Cortex of kidney (tissue), 1 donor: ENCODE measurements at places on chromosomes 11 and 22.

GRCh38 chr11:131614631-131615030, 244.2 kb downstream of the NTM start:
- no peak for DNase-seq

GRCh38 chr11:7599209-7599608, 74.1 kb downstream of the CYB5R2 start:
- DNase-seq = no peak

DNA sequence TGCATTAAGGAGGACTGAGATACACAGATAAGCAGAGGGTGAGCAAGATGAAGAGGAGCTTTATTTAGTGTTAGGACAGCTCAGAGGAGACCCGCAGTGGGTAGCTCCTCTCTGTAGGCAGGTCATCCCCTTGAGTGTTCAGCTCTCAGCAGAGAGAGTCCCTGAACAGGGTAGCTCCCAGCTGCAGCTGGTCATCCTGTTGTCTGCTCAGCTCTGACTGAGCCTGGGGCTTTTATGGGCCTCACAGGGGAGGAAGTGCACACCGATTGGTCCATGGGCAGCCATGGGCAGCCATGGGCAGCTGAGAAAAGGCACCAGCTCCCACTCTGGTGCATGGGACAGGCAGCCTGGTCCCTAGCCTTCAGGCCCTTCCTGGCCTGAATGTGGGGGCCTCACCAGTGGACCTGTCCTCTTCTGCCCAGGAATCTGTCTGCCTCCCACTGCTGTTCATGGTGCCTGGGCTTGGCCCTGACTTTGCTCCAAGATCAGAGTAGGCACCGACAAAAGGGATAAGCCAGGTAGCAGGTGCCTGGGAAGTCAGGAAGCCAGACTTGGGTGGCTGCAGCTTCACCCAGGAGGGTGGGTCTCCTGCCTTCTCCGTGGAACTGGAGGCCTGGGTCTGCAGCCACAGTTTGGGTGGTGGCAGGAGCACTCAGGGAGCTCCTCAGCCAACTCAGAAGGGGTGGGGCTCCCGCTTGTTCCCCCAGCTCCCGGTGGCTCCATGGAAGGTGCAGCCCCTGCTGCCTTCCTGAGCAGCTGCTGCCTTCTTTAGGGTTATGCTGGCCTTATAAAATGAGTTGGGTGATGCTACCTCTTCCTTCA, 54.7 kb downstream of the MYEOV start:
- no peak for DNase-seq

GRCh38 chr11:13421561-13421960, 41.5 kb downstream of the BTBD10 start:
- no peak for DNase-seq

GRCh38 chr11:70816156-70816678, 417.9 kb downstream of the CTTN start:
- no peak for DNase-seq

DNA sequence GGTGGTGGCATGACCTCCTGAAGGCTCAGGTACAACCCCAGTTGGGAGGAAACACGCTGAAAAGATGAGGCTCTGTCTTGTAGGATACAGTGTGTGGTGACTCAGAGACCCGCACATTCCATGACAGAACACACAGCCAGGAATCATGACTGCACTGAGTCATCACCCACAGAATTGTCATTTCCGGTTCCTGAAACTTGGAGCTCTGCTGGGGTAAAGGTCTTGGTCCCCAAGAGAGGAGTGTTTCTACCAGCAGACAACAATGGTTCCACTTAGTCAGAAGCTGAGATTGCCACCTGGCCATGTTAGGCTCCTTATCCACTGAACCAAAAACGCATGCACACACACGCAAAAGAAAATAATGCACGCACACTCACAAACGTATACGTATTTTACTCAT, 31.5 kb upstream of the CYB5R3 start:
- no peak for DNase-seq

GRCh38 chr22:26589367-26589844, 526 bp downstream of the TPST2 start:
- no peak for DNase-seq

DNA sequence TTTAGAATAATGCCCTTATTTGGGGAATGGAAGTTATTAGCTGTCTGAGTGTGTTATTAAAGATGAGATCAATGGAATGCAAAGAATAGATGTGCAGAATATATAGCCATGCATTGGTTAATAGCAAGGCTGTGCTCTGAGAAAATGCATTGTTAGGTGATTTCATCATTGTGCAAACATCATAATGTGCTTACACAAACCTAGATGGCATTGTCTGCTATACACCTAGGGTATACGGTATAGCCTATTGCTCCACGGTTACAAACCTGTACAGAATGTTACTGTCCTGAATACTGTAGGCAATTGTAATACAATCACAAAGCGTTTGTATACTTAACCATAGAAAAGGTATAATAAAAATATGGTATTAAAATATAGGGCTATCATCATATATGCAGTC, 25.5 kb downstream of the SLC5A12 start:
- no peak for DNase-seq

DNA sequence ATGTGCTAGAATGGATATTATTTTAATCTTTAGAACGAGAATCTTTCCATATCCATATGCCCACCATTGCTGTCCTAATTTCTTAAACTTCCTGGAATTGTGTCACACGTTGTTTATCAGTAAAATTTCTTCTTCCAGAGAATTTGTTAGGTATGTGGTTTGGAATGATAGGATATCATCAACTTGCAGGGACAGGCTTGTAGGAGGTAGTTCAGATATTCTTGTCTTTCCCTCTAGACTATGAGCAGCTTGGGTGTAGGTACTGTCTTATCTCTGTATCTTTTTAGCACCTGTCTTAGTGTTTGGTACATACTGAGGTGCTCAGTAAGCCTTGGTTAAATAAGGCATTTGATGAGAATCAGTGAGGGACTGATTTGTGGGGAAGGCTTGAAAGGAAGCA, 3.4 kb downstream of the CTNND1 start:
- no peak for DNase-seq

DNA sequence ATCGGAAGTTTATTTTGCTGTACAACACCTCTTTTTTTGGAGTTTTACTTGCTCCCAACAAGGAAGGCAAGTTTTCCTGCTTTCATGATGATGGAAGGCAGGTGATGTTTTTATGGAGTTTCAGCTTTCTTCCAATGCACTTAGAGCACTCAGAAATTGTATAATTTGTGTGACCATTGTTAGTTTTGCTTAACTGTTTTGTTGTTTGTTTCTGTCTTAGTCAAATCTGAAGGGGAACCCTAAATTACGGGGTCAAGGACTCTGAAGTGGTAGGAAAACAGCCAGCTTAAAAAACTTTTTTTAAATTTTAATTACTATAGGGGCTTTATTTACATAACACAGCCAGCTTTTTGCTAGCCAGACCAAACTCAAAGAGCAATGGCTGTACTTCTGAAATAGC, 14.7 kb downstream of the APOL6 start:
- DNase-seq = no peak

DNA sequence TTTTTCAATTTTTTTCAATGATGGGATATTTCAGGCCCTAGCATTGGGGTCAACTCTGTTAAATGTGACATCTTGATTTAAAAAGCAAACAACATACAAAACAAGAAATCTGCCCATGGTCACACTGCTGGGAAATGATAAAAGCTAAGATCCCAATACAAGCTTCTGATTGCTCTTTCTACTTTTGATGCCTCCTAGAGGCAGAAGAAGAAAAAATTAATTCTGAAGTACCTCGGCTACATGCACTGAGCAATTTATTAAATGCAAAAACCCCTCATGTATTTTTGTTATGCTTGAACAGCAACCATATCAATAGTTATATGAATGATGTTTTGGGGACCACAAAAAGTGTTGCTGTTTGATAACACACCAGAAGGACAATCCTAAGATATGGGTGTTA, 342.1 kb upstream of the NARS2 start:
- DNase-seq = no peak

- DNase-seq = no peak
These were observed 11.3 kb downstream of the MUC5B start for GRCh38 chr11:1234054-1234720.

DNA sequence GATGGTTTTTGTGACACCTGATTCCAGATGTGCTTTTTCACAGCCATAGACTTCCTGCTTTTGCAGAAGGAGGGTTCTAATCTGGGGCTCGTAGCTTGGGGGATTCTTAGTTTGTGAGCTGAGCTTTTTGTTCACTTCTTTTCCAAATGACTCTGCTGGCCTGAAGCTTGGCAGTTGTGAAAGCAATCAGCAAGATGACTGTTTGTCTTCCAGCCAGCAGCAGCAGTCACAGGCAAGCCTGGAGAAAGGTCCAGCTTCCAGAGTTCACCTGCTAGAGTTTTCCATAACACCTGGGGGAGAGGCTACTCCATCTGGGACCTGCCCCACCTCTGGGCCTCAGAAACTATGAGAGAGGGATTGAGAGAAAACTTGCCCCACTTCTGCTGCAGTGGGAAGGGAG, 4.1 kb downstream of the MARK2 start:
- DNase-seq = no peak

DNA sequence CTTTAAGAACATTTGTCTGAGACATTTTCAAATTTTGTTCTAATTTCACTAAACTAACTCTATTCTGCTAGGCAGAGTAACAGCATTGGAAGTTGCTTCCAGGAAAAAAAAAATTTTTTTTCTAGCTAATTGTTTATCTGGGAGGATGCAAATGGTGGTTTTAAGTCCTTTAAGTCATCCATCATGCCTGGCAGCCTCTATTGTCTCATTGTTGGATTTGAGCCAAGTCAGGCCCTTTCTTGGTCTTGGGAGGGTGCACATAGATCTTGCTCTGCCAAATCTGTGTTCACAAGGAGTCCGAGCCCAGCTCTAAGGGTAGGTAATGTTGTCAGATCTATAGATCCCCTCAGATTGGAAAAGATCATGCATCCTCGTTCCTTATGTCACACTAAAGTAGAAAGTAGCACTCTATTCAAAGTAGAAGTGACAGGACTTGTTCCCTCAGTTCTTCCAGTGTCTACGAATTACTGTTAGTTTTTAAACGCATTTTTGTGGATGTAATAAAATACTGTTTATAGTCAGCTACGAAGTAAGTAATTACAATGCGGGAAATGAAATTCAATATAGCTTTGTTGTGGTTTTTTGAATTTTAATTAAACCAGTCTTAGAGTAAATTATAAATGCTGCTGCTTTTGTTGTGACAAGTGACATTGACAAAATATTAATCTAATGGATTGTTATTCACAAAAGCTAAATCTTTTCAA, 166.0 kb upstream of the RASSF10 start:
- DNase-seq = no peak

DNA sequence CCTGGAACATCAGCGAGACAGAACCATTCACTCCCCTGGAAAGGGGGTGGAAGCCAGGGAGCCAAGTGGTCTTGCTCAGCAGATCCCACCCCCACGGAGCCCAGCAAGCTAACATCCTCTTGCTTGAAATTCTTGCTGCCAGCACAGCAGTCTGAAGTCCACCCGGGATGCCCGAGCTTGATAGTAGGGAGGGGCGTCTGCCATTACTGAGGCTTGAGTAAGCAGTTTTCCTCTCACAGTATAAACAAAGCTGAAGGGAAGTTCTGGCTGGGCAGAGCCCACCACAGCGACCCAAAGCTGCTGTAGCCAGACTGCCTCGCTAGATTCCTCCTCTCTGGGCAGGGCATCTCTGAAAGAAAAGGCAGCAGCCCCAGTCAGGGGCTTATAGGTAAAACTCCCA, 764.8 kb upstream of the LUZP2 start:
- DNase-seq = no peak

DNA sequence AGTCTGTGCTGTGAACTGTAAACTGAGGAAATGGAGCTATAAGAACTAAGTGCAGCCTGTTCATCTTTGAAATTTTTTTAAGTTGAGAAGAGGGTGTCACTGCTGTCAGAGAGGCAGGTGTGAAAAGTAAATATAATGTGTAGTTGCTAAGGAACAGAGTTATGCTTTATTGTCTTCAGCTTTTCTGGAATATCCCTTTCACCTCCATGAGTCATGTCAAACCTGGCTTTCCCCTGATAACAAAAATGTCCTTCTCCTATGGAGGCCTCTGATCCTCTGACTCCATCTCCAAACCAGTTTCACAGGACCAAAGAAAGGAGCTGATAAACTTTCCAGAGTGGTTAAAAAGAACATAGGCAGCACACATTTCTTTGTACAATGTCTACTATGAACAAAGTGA, 12.8 kb upstream of the MUC15 start:
- DNase-seq = no peak

- no peak for DNase-seq
These were observed 664 bp downstream of the DDB2 start for GRCh38 chr11:47215366-47215910.

DNA sequence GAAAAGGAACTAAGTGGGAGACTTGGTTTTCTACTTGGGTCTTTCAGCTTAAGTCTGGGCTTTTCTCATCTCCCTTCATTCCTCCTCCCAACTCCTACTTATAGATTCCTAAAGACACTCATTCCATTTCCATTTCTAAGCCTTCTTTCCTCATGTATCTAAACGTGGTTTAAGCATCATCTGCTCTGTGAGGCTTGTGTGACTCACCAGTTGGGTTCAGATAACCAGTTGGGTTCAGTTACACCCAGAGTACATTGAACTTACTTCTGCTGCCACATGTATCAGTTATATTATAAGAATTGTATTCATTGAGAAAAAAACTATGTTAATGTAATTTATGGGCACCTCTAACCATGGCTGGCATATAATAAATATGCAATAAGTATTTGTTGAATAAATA, 831.2 kb upstream of the CCDC90B start:
- no peak for DNase-seq

- DNase-seq = no peak
These were observed 34.7 kb downstream of the RNF169 start for GRCh38 chr11:74783241-74783871.

GRCh38 chr11:58958500-58958899, 19.2 kb downstream of the GLYATL1 start:
- DNase-seq = no peak

DNA sequence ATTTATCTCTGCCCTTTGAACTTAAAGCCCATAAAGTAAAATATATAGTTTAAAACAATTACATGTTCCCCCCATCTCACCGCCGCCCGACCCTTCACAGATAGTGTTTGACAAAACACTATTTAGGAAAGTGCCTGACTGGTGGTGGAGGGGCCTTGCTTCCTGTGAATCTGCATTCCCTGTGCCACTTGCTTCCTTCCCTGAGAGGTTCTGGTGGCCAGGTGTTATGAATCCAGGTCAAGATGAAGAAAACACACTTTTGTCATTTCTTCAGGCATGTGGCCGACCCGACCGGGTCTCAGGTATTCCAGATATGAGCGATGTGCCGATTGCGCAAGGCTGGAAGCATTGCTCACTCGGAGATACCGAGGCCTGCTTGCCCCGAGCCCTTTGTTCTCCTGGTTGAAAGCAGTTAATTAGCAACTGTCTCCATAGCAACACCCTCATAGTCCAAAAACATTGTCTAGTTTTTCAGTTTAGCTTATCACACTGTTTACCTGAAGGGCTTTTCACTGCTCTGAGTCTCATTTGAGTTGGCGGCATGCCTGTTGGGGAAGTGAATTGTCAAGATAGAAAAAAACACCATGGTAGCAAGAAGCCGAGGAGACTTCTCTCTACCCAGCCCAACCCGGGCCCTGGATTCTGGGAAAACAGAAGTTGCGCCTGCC, 128.3 kb downstream of the TEAD1 start:
- DNase-seq = no peak

- no peak for DNase-seq
These were observed 9.6 kb downstream of the ACO2 start for GRCh38 chr22:41478473-41478872.
